ENCODE measurements at places on chromosomes 12 and 14. TPM values are rescaled to one million over a fixed set of nuclear protein-coding genes. Genes with fewer than 3 reads are reported as not detected.

DNA sequence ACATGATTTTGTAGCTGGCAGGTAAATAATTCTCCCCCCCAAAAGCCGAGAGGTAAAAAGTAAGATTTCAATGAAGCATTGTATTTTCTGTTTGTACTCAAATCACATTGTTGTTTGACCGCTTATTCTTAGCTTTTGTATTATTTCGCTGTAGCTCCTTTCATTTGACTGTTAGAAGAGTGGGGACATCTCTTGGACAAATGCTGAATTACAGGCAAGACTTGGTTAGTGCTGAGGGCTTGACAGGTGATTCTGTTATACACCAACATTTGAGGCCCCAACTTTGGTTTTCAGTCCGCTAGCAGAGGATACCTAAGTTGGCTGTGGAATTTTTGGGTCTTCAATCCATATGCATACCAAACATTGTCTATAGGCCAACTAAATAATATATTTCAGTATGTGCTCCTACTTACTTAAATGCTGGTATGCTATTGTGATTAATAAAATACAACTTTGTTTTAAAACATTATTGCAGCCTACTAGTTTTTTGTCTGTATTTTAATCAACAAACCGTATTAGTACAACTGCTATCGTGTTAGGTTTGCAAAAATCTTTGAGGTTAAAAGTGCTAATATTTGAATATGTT is 102.2 kb downstream of the ERC1 start:
- no peak for DNase-seq

DNA sequence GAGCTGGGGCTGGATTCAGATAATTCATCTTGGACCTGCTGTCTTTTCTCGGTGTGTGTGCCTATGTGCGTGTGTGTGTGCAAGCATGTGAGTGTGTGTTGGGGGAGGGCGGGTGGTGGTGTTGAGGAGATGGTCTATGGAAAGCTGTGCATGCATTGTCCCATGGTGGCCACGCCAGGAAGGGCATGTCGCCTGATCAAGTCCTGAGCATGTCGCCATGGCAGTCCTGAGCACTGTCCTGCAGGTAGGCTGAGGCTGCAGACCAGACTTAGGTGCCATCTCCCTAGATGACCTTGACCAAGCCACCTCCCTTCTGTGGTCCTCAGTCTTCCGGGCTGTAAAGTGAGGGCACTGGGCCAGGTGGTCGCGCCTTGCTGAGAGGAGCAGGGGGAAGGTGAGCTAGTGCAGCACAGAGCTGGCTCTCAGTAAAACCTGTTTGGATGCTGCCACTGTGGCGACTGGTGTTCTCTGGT is 81.4 kb downstream of the PAPOLA start:
- DNase-seq = no peak

DNA sequence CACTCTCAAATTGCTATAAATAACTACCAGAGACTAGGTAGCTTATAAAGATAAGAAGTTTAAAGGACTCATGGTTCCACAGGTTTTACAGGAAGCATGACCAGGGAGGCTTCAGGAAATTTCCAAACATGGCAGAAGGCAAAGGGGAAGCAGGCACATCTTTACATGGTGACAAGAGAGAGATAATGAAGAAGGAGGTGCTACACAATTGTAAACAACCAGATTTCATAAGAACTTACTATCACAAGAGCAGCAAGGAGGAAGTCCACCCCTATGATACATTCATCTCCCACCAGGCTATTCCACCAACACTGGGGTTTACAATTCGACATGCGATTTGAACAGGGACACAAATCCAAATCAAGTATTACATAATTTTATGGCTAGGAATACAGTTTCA is 257.7 kb downstream of the BTG1 start:
- DNase-seq = no peak

DNA sequence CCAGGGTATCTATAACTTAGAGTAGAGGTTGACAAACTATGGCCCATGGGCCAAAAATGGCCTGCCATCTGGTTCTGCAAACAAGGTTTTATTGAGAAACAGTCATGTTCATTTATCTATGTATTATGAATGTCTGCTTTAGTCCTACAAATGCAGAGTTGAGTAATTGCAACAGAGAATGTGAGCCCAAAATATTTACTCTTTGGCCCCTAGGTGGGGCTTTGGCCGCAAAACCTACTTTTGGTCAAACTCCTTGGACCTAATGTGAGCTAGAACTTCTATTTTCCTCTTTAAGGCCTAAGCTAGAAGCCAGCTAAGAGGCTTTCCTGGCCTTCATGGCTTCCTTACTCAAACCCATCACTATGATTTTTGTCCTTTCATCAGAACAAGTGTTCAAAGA is 379.1 kb downstream of the NELL2 start:
- no peak for DNase-seq

Gene C14orf180
- total RNA-seq = not detected

Gene RFLNA
- not detected for total RNA-seq

Gene COCH
- total RNA-seq = 0.82 TPM

All from activated T-cell treated with anti-CD3 and anti-CD28 coated beads, Interleukin-2, amount 50 U/mL, for 4 hours (primary cell).